Activated naive CD8-positive, alpha-beta T cell treated with anti-CD3 and anti-CD28 coated beads, Interleukin-2, amount 10 ng/mL, durations not matched to agents 7 days and 5 days (primary cell): ENCODE measurements at places on chromosomes 2 and 18. TPM values are rescaled to one million over a fixed set of nuclear protein-coding genes. Genes with fewer than 3 reads are reported as not detected.

DNA sequence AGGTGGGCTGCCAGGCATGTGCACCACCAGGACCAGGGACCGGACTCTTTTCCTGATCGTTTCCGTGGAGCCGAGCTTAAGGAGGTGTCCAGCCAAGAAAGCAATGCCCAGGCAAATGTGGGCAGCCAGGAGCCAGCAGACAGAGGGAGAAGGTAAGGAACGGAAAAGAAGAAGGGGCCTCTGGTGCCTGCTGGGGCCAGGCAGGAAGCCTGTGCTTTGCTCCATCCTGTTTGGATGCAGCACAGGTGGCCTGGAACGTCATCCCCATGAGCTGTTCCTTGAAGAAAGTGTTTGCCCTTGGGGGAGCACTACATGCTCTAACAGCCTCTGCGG, 33.9 kb downstream of the CNGA3 start:
- no peaks in the 10 kb centered on the region for H3K36me3 ChIP-seq
- no peak for DNase-seq
- no peak overlapping the region for H3K4me3 ChIP-seq
- no peaks in the 10 kb centered on the region for H3K4me1 ChIP-seq
- no peak overlapping the region for H3K27ac ChIP-seq

Gene BIN1
- 160 TPM for total RNA-seq

- no peaks in the 10 kb centered on the region for H3K36me3 ChIP-seq
- no peak for DNase-seq
- no peaks in the 10 kb centered on the region for H3K27me3 ChIP-seq
- no peak overlapping the region for H3K27ac ChIP-seq
- no peak overlapping the region for H3K4me3 ChIP-seq
Measured at GRCh38 chr2:139170406-139170805, 390.2 kb upstream of the NXPH2 start.

- H3K36me3 ChIP-seq: peaks cover 59% of the 10 kb centered on the region
- peak overlapping the region; percentile 93 for H3K4me3 ChIP-seq
- no peak for DNase-seq
- no peaks in the 10 kb centered on the region for H3K27me3 ChIP-seq
Measured at GRCh38 chr2:10124538-10125045, 2.1 kb downstream of the RRM2 start.

- DNase-seq: peak; percentile 28
- H3K27ac ChIP-seq: peak within 1 kb of the TSS; percentile 15
- peaks cover 38% of the 10 kb centered on the region for H3K27me3 ChIP-seq
- peak within 1 kb of the TSS; percentile 45 for H3K4me3 ChIP-seq
Measured at GRCh38 chr18:31042406-31043181, at the start of gene DSC3. DSC3 (minus strand) TSS chr18:31042742; CDS start chr18:31042660, 82 bp downstream.

- no peak overlapping the region for H3K4me3 ChIP-seq
- no peak overlapping the region for H3K27ac ChIP-seq
- DNase-seq: no peak
- H3K36me3 ChIP-seq: no peaks in the 10 kb centered on the region
- no peaks in the 10 kb centered on the region for H3K4me1 ChIP-seq
- no peaks in the 10 kb centered on the region for H3K27me3 ChIP-seq
Measured at GRCh38 chr18:66958309-66958708, 354.4 kb upstream of the CDH19 start.

GRCh38 chr2:105950521-105951383, 206.0 kb downstream of the NCK2 start:
- no peak overlapping the region for H3K27ac ChIP-seq
- H3K4me3 ChIP-seq: no peak overlapping the region
- H3K4me1 ChIP-seq: peaks cover 32% of the 10 kb centered on the region
- H3K36me3 ChIP-seq: no peaks in the 10 kb centered on the region
- DNase-seq: no peak

- H3K27me3 ChIP-seq: peaks cover 7% of the 10 kb centered on the region
- no peak overlapping the region for H3K27ac ChIP-seq
- no peak overlapping the region for H3K4me3 ChIP-seq
Measured at GRCh38 chr2:8134473-8134932, 547.4 kb upstream of the ID2 start.

Gene CENPA
- 30.5 TPM for total RNA-seq

DNA sequence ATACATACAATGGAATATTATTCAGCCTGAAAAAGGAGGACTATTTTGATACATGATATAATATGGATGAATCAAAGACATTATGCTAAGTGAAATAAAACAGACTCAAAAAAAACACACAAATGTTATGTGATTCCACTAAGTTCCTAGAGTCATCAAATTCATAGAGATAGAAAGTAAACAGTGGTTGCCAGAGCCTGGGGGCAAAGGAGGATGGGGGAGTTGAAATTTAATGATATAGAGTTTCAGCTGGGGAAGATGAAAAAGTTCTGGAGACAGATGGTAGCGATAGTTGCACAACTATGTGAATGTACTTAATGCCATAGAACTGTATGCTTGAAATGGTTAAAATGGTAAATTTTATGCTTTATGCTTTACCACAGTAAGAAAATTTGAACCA, 119.7 kb downstream of the METTL4 start:
- H3K4me1 ChIP-seq: no peaks in the 10 kb centered on the region
- no peak for DNase-seq
- H3K27ac ChIP-seq: no peak overlapping the region
- H3K27me3 ChIP-seq: no peaks in the 10 kb centered on the region
- no peaks in the 10 kb centered on the region for H3K36me3 ChIP-seq
- H3K4me3 ChIP-seq: no peak overlapping the region

DNA sequence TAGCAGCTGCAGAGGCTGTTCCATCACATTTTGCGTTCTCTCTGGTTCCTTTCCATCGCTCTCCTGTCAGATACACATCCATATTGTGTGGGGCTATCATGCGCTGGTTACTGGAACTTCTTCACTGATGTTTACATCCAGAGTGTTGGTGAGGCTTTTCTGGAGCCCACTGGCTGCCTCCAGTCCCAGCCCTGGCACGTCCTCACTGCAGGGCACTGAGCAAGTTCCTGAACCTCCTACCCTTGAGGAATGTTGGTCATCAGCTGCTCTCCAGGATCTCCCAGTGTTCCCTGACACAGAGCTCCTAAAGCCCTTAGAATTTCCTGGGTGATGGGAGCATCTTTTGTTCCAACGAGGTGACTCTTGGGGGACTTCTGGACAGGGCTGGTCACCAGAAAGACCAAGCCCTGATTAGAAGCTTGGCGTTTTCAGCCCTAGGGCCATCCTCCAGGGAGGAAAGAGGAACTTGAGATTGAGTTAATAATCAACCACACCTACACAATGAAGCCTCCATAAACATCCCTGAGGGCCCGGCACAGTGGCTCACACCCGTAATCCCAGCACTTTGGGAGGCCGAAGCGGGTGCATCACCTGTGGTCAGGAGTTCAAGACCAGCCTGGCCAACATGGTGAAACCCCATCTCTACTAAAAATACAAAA, 81.3 kb downstream of the TFCP2L1 start:
- no peak overlapping the region for H3K27ac ChIP-seq
- no peaks in the 10 kb centered on the region for H3K27me3 ChIP-seq
- no peaks in the 10 kb centered on the region for H3K4me1 ChIP-seq
- H3K4me3 ChIP-seq: no peak overlapping the region
- no peak for DNase-seq
- no peaks in the 10 kb centered on the region for H3K36me3 ChIP-seq

DNA sequence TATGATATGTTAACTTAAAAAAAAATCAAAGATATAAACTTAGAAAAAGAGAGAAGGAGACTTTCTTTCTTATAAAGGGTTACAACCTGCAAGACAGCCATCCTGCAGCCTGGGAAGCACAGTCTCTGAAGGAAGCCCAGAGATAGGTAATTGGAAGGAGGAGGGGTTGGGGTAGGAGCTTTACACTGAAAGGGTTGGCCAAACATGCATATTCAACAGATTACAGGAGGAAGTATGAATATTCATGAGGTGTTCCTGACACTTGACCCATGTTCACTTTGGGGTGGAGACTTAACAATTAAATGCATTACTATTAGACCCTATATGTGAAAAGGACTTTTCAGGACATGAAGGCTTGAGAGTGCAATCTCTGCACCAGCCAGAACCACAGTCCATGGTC, 71.7 kb upstream of the CDH2 start:
- no peak overlapping the region for H3K27ac ChIP-seq
- DNase-seq: no peak
- no peaks in the 10 kb centered on the region for H3K27me3 ChIP-seq
- no peak overlapping the region for H3K4me3 ChIP-seq
- H3K4me1 ChIP-seq: no peaks in the 10 kb centered on the region

Gene CDCA7
- total RNA-seq: 77.8 TPM

- H3K4me1 ChIP-seq: no peaks in the 10 kb centered on the region
- no peak overlapping the region for H3K4me3 ChIP-seq
- H3K27ac ChIP-seq: no peak overlapping the region
- DNase-seq: no peak
Measured at GRCh38 chr2:132463719-132464118, 47.1 kb downstream of the GPR39 start.

DNA sequence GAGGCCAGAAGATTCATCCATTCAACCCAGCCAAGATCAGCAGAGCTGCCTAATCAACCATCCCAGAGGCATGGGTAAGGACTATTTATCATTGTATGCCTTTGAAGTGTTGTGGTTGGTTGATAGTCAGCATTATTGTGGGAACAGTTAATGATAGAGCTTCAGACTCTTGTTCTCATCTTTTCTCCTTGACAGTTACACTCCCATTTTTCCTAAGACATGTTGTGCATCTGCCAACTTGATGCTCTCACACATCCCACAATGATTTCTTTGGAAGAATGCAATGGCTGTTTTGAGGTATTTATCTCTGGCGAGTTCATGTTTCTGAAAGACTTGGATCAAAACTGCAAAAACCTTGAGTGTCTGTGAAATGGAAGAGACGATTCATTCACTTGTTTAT, 55.4 kb downstream of the FASTKD2 start:
- no peaks in the 10 kb centered on the region for H3K27me3 ChIP-seq
- no peaks in the 10 kb centered on the region for H3K4me1 ChIP-seq
- H3K27ac ChIP-seq: no peak overlapping the region
- no peak overlapping the region for H3K4me3 ChIP-seq
- H3K36me3 ChIP-seq: no peaks in the 10 kb centered on the region
- no peak for DNase-seq

DNA sequence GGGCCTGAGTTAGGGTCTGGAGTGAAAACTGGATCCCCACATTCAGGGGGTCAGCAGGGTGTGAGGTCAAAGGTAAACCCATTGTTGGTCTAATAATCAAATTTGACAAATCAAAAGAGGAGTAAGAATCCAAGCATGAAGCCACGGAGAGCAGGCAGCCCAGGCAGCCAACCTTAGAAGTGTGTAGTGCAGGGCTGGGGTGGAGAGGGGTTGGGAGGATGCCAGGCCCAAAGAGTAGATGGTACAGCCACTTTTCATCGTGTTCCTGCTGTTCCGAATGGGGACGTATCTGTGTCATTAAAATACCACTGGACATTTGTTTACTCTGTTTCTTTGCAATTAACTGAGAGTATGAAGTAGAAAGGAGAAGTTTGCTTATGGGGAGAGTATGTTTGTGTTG, 16.5 kb upstream of the SPTBN1 start:
- no peaks in the 10 kb centered on the region for H3K4me1 ChIP-seq
- H3K27ac ChIP-seq: no peak overlapping the region
- H3K36me3 ChIP-seq: no peaks in the 10 kb centered on the region
- no peak for DNase-seq

GRCh38 chr2:70160545-70160944, 30.3 kb downstream of the C2orf42 start:
- peaks cover 4% of the 10 kb centered on the region for H3K4me1 ChIP-seq
- DNase-seq: no peak
- H3K36me3 ChIP-seq: peaks cover 11% of the 10 kb centered on the region
- no peaks in the 10 kb centered on the region for H3K27me3 ChIP-seq
- H3K27ac ChIP-seq: no peak overlapping the region
- no peak overlapping the region for H3K4me3 ChIP-seq

DNA sequence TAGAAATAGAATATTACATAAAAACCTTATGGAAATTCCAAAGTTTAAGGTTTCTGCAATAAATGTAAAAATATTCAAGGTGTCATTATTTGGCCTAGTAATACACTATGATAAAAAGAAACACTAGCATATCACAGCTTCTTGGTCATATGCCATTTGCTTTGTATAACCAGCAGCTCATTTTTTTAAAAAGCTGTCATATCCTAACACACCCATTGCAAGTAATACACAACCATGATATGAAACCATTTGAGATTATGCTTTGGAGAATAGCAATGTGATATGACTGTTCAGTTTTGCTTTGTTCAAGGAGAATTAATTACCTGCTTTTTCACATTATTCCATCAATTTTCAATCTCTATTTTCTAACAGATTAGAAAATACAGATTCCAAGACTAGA, 149.0 kb downstream of the IKZF2 start:
- no peak for DNase-seq
- no peak overlapping the region for H3K27ac ChIP-seq
- H3K4me3 ChIP-seq: no peak overlapping the region
- no peaks in the 10 kb centered on the region for H3K27me3 ChIP-seq
- peaks cover 12% of the 10 kb centered on the region for H3K4me1 ChIP-seq

- H3K27ac ChIP-seq: peak overlapping the region; percentile 94
- H3K27me3 ChIP-seq: no peaks in the 10 kb centered on the region
- peak; percentile 59 for DNase-seq
- peaks cover 61% of the 10 kb centered on the region for H3K36me3 ChIP-seq
- H3K4me1 ChIP-seq: peaks cover 64% of the 10 kb centered on the region
Measured at GRCh38 chr2:234444893-234445292, 52.0 kb downstream of the ARL4C start.

GRCh38 chr2:27932396-27932795, 41.9 kb downstream of the BABAM2 start:
- H3K4me1 ChIP-seq: peaks cover 12% of the 10 kb centered on the region
- peaks cover 39% of the 10 kb centered on the region for H3K36me3 ChIP-seq
- no peak overlapping the region for H3K4me3 ChIP-seq
- no peak overlapping the region for H3K27ac ChIP-seq
- H3K27me3 ChIP-seq: no peaks in the 10 kb centered on the region

GRCh38 chr2:176149481-176149938, 1.8 kb upstream of the HOXD4 start:
- peaks cover 91% of the 10 kb centered on the region for H3K27me3 ChIP-seq
- no peaks in the 10 kb centered on the region for H3K36me3 ChIP-seq
- DNase-seq: no peak
- peaks cover 5% of the 10 kb centered on the region for H3K4me1 ChIP-seq

DNA sequence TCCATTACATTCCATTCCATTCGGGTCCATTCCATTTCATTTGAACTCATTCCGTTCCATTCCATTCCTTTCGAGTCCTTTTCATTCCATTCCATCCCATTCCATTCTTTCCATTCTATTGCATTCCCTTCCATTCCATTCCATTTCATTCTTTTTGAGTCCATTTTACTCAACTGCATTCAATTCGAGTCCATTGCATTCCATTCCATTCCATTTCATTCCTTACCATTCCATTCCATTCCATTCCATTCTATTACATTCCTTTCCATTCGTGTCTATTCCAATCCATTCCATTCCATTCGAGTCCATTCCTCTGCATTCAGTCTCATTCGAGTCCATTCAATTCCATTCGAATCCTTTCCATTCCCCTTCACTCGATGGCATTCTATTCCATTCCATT, 1128.8 kb downstream of the RPIA start:
- H3K27ac ChIP-seq: no peak overlapping the region
- peaks cover 43% of the 10 kb centered on the region for H3K36me3 ChIP-seq
- no peak overlapping the region for H3K4me3 ChIP-seq
- no peak for DNase-seq

Gene NYAP2
- not detected for total RNA-seq

GRCh38 chr2:119679526-119679837, 481 bp downstream of the TMEM177 start:
- H3K4me3 ChIP-seq: peak overlapping the region; percentile 87
- H3K27ac ChIP-seq: peak overlapping the region; percentile 77
- H3K4me1 ChIP-seq: peaks cover 18% of the 10 kb centered on the region
- peaks cover 2% of the 10 kb centered on the region for H3K36me3 ChIP-seq
- DNase-seq: no peak
